ENCODE measurements at places on chromosomes 6 and 20.

DNA sequence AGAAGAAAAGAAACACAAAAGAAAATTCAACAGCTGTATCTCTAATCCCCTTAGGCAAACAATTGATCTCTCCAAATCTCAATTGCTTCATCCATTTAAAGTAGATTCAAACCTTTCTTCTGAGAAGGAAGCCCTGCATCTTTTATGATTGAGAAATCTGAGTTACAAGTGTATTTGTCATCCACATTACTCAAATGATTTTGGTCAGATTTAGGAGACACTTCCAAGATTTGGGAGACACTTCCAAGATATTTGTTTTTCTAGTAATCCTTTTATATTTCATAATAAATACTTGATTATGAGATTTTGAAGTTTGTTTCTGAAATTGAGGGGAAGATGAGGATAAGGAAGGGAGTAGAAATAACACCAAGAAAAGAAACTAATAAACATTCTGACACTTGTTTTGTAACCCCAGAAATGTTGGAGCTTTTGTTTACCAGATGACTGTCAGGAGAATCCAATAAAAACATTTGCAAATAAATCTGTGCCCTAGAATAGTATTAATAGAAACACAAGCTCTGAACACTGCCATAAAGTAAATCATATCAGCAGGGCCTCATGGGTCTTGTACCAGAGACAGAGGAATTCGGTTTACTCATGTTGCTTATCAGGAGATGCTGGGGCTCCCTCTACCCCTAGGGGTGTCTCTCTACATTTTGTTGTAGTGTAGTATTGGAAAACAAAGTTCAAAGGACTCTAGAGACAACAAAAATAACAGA lies 314.3 kb upstream of the NT5E start:
- no peak for DNase-seq

- DNase-seq, result no peak
Observed at GRCh38 chr20:50921803-50922501, 9.3 kb downstream of the ADNP start.

- no peak for DNase-seq
Observed at GRCh38 chr6:111812060-111813038, 60.9 kb downstream of the FYN start.

GRCh38 chr6:90859612-90860011 lies 272.7 kb upstream of the MAP3K7 start:
- DNase-seq, result no peak

- no peak for DNase-seq
Observed at GRCh38 chr6:76788155-76788554, 675.1 kb downstream of the HTR1B start.

DNA sequence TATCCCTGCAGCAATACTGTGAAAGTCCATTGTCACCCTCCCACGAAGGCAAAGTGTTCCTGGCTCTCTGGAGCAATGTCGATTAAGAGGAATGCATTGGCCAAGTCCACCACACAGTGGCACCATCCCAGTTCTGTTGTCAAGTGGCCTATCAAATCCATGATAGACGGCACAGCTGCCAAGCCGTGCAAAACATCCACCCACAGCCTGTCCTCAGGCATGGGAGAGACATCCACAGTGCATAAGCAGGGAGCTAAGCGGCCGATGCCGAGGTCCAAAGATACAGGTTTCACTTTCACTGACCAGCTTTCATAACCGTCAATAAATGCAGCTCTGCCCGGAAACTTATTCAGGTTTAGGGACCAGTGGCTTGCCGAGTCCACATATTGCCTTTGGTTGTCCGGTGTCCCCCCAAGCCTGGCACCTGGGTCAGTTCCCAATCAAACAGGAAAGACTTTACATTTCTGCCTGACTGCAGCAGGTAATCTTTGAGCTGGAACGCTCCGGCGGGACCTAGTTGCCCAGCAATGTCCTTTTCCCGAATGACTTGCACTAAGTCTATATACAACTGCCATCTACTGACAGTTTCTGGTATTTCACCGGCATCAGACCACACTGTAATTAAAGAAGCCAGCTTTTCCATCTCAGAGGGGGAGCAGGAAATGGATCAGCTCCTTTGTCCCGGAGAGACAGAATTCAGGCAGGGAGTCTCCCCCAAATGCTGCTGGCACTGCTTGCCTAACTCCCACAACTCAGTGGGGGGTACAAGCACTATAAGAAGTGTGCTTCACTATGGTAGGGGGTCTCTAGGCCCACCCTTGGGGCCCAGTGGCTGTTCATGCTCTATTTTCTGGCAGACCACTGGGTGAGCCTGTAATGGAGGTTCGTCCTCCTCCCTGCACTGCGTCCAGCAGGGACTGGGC lies 6.3 kb downstream of the ZKSCAN3 start:
- peak; percentile 84 for DNase-seq

DNA sequence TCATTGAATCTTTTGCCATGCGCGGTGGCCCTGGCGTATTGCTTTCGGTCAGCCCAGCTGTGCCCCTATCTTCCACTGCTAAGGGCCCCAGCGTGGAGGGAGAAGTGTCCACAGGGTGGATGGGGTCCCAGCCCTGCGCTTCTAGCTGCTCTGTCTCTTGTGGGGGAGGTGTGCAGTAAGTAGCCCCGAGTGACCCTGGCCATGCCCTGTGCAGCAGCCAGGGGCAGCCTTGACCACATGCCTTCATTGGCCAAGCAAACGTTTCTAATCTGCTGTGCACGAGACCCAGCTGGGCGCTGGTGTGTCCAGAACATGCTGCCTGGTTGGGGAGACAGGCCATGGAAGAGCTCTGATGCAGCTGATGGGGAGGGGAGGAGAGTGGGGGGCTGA lies 13.6 kb downstream of the TMEM181 start:
- DNase-seq, result no peak

- no peak for DNase-seq
Observed at GRCh38 chr20:41889126-41889843, 271.1 kb upstream of the CHD6 start.

DNA sequence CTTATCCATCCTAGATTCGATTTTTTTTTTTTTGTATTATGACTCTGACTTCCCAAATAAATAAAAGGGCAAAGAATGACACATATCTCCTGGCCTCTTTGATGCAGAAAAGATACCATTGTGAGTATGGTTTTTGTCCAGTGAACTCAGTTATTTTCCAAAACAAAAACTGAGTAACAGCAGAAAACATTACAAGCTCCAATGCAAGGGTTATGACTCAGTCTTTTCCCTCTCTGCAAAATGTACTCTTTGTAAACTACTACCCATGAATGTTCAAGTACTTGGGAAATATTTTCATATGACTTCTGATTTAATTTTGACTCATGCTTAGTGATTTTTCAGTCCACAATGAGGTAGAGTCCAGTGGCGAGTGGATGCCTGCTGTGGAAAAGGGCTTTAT lies 355.3 kb downstream of the RNF144B start:
- no peak for DNase-seq

DNA sequence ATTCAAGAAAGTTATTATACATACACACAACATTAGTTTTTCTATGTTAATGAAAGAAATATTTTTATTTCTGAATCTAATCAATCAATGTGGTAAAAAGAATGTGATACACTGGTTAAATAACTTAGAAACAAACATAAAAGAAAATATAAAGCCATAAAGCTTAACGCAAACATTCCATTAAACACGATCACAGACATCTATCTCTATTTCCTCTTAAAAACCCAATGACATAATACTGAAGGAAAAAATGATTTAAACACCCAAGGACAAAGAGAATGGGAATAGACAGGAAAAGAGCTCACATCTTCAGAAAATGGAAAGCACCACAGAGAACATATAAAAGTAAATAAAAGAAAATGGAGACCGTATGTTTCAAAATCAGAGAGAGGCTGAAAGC lies 19.4 kb downstream of the ZUP1 start:
- DNase-seq, result no peak

- no peak for DNase-seq
Observed at GRCh38 chr20:49549801-49550551, 18.0 kb downstream of the PTGIS start.

GRCh38 chr20:46951405-46951804 lies 56.8 kb downstream of the EYA2 start:
- no peak for DNase-seq

DNA sequence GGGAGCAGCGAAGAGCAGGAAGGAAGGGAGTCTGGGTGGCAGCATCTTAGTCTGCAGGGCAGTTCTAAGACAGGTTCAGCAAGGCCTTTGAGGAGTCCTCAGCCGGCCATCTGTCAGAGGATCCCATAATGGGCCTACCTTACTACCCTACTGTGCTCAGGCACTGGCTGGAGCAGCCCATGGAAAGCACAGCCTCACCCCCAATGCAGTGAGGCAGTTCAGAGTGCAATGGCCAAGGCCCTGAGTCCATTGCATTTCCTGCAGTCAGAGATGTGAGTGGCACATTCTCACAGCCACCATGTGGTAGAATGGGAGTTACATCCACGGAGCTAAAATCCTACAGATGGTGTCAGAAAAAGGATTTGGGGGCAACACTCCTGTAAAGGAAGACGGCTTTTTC lies 19.4 kb upstream of the OVOL2 start:
- no peak for DNase-seq

- no peak for DNase-seq
Observed at GRCh38 chr6:137673603-137674002, 179.4 kb upstream of the OLIG3 start.

DNA sequence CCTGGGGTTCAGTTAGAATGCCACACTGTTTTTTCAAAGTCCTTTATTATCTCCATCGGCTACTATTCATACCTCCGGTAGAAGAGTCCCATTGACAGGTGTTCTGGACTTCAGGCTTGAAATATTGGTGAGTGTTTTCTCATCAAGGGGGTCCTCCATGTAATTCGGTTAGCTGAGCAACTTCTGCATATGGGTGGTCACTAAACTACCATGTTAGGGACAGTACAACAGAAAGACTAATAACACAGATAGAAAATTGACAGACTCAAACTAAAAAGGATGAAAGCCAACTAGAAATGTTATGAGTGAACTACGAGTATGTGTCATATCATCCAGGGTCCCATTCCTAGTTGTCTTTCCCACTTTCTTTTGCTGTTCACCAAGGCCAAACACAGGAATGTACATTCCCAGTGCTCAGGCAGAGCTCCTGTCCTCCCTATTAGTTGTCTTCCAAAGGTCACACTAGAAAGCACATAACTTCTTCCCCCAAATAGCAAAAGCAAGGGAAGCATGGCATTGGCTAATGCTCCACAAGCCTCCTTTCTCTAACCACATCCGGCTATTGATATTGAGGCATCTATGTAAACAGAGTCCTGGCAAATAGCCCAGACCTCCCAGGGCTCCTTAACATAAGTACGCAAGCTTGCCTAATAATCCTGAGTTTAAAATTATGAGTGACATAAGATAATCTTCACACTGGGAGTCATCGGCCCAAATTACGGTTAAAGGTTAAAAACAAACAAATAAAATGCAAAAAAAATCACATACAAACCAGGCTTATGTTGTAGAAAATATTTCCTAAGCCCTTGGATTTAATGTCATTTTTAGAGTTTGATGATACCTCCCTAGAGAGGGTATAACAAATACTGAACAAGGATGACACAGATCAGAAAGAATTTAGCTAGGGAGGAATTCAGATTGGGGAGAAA lies 13.2 kb downstream of the CCN2 start:
- DNase-seq, result no peak

- no peak for DNase-seq
Observed at GRCh38 chr20:41047975-41048305, 19.3 kb downstream of the TOP1 start.

GRCh38 chr6:169158174-169158573 lies 95.5 kb downstream of the THBS2 start:
- peak; percentile 92 for DNase-seq

DNA sequence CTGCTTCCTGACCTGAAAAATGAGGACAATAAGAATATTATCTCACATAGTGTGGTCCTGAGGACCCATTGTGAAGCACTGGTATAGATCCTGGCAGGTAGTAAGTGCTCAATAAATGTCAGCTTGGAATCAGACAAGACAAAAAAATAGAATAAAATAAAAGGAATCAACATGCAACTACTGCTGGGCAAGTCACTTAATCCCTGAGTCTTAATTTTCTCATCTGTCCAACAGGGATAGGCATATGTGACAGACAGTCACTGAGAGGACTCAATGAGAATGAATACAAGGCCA lies 38.0 kb upstream of the PIM1 start:
- DNase-seq, result no peak

DNA sequence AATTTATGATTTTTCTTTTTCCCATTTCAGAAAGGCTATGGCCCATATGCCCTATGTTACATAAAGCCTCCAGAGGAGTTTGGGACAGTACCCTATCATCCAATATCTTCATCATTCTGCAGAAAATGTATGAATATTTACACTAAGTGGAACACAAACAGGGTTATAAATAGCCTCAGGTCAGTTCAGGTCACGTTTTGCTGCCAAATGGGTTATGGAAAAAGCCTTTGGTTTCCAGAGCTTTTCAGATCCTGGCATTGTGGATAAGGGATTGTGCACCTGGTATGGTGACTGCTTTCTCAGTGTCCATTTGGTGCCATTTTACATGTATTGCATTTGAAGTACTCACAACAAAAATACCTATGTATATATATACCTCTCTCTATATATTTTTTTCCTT lies 29.4 kb downstream of the UTRN start:
- DNase-seq, result no peak

- no peak for DNase-seq
Observed at GRCh38 chr6:36949636-36950035, 4.9 kb upstream of the PI16 start.

GRCh38 chr6:167510648-167511047 lies 185.8 kb downstream of the TTLL2 start:
- DNase-seq, result no peak

- no peak for DNase-seq
Observed at GRCh38 chr6:111823831-111824607, 49.2 kb downstream of the FYN start.

DNA sequence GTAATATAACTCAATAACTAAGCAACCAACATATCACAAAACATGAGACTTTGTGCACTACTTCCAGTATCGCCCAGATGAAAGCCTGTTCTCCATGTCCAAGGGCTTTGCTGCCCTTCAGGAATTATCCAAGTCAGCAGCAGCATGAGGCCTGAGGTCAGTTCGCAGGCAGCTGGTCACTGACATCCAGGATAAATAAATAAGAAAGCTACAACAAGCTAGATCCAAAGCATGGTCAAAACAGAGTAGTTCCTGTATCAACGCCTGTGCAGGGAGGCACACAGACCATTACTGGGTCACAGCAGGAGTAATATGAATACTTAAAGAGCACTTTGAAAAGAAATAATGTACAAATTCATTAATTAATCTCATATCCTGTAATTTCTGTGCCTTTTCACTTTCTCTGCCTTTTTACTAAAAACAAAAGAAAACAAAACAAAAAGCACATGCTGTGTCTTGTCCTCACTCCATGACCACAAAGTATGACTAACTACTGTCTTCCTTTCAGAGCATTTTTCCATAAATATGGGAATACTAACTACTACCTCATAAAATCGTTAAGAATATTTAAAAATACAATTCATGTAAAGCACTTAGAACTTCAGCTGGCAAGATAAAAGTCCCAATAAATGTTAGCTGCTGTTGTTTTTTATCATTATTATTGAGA lies 374.9 kb upstream of the IRAK1BP1 start:
- no peak for DNase-seq

Data from right cardiac atrium (tissue), 5 donors.